ENCODE measurements at places on chromosomes 2 and 18.

- no peak for DNase-seq
Measured at GRCh38 chr18:10242936-10243680, 211.3 kb upstream of the APCDD1 start.

DNA sequence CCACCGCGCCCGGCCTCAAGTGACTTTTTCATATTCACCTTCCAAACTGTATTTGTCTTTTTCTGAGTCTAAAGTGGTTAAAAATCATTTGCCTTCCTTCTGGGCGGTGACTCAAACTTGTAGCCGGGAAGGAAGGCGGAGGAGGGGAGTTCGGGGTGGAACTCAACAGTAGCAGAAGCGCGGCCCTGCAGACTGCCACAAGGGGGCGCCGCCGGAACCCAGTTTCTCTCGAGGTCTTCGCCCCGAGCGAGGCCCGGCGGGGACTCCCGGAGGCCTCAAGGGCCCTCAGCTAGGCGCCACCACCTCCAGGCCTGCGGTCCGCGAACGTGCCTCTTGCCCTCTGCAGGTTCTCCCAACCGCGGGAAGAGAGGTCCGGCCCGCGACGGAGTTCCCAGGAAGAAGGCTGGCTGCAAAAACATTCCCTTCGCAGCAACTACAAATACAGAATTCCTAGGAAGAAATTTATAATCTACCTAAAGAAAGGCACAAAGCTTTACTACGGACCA, 16.8 kb upstream of the ITM2C start:
- DNase-seq: no peak

- DNase-seq: peak; percentile 81
Measured at GRCh38 chr18:34493099-34493544, 217.0 kb upstream of the DTNA start.

- DNase-seq: no peak
Measured at GRCh38 chr2:236608710-236609109, 39.1 kb downstream of the ACKR3 start.

DNA sequence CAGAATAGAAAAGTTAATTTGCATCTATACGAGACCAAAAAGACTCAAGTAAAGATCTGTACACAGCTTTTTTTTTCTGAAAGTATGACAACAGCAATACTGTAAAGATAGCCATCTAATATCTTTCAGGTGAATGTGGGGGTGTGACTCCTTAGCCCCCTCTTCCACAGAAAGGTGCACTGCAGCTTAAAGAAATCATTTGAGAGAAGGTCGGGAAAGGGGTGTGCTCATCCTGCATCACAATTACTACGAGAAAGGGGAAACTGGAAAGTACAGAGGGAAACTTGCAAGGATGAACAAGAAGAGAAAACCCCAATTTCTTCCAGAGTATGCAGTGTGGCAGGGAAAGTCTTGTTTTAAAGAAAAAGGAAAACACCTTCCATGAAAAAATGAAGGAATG, 255.6 kb downstream of the CCDC178 start:
- DNase-seq: no peak

- DNase-seq: no peak
Measured at GRCh38 chr2:161426455-161426921, 10.4 kb downstream of the TBR1 start.
